Cerebellum (tissue), 4 donors: ENCODE measurements at places on chromosomes 5 and 9.

GRCh38 chr5:171424726-171425125 is 5.3 kb downstream of the FGF18 start:
- no peak for DNase-seq

- no peak for DNase-seq
These were observed 42.5 kb upstream of the RXRA start for GRCh38 chr9:134283692-134284265.

DNA sequence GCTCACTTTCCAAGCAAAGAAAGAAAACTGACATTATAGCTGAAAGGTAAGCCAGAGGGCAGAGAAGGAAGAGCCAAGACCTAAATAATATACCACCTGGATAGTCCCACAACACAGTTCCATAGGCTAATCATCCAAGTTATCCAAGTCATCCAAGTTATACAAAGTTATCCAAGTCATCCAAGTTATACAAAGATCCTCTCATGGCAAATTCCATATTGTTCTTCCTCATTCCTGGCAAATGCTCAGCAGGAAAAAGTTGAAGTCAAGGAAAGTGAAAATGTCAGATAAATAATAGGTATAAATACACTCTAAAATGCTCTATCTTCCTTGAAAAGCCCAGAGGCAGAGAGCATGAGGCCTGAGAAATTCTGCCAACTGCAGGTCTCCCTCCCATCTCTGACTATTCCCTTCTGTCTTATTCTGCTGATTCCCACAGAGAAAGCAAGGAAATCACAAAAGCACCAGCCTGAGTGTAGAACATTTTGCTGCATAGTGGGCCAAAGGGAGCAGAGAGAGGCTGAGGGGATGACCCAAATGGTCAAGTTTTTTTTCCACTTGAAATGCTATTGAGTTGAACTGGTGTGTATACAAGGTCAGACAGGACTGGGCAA is 12.5 kb downstream of the MCTP1 start:
- DNase-seq: peak; percentile 45

- no peak for DNase-seq
These were observed 98.0 kb downstream of the EHMT1 start for GRCh38 chr9:137716694-137717287.

DNA sequence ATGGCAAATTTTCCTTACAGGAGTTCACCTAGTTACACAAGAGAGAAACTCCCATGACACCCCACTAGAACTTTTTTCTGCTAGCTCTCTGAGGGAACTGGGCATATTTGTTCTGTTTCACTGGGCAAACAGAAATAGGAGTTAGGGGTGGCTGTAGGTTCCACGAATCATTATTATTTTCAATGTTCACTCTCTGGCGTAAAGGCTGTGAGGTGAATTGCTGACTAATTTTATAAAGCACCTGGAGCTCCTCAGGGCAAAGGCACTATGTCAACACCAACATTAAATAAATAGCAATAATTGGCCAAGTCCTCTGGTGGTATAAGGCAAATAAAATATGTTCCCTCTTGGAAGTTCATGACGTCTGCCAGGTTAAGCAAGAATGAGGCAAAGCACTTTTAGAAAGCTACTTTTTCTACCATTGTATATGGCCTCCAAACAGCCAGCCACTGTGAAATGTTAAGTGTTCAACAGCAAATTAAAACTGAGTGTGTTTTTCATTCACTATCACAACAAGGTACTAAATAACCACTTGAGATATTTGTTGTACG is 344.6 kb downstream of the PDE4D start:
- DNase-seq: no peak

DNA sequence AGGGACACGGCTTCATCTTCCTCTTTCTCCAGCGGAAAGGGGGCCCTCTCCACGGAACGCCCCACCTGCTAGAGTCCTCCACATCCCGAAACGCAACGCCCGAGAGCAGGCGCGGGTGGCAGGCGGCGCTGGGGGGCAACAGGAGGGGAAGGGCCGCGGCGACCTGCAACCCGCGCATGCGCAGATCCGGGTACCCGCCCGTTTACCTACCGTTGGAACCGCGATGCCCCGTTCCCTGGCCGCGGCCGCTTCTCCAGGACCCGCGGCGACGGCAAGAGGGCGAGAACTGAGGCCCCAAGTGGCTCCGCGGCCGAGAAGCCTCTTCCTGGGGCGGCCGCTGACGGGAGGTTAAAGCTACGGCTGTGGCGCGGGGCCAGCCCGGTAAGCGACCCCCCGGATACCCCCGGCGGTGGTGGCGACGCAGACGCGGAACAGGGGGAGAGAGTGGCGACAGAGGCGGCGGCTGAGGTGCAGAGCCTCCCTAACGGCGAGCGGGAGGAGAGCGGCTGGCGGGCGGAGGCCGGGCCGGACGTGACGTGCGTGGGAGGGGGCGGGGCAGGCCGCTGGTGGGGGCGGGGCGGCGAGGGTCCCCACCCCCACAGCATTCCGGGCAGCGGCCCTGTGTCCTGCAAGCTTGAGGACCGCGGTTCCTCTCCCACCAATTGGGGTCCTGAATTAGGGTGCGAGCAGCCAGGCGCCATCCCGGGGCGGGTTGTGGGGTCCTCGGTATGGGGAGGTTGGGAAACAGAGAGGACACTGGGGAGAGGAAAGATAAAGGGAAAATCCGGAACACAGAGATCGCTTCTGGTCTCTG is at the start of gene FAM13B:
Gene FAM13B, minus strand, starts transcription at position 508 of the 814 bp plus-strand sequence. CDS start 13,968 bp downstream, outside the sequence.
- DNase-seq: peak; percentile 95

GRCh38 chr9:134677743-134678142 is 36.1 kb downstream of the COL5A1 start:
- DNase-seq: no peak

GRCh38 chr5:39498278-39498952 is 73.6 kb upstream of the DAB2 start:
- no peak for DNase-seq

GRCh38 chr5:14149672-14150274 is 6.6 kb downstream of the TRIO start:
- DNase-seq: no peak

DNA sequence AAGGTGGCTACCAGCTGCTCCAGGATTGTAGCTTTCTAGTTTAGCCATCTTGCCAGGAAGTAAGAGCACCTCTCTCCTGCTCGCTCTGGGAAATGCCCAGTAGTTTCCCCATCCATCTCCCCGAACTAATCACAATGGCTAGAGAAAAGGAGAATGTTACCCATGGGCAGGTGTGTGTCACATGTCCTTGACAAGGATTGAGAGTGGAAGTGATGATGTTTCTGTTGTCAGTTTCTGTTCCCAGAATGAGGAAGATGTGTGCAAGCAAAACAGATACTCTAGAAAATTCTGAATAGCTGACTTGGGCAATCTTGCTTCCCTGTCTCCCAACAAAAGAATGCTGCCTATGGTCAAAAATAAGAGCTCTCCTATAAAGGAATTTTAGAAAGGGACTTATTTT is 429.5 kb downstream of the EBF1 start:
- no peak for DNase-seq

GRCh38 chr9:136047076-136047774 is 47.9 kb downstream of the NACC2 start:
- peak; percentile 53 for DNase-seq

GRCh38 chr5:120599576-120599975 is 135.5 kb downstream of the PRR16 start:
- DNase-seq: no peak

GRCh38 chr9:101578378-101578777 is 16.4 kb downstream of the PPP3R2 start:
- DNase-seq: no peak

- DNase-seq: no peak
These were observed 15.9 kb upstream of the ISOC1 start for GRCh38 chr5:129078660-129079059.

DNA sequence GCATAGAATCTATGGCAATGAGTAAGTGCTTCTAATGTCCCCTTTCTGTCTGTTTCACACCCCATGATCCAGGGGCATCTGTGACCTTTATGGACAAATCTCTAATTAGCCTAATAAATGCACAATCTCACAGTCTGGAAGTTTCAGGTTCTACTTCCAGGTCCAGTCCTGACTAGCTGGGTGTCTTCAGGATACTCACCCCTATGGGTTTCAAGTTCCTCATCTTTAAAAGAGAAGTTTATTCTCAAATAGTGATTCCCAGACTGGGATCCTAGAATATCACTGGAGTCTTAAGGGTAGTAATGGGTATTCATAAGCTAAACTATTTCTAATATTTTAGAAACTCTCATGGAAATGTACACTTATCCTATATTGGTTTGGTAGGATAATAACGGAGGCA is 77.2 kb upstream of the ABCA1 start:
- DNase-seq: no peak

- DNase-seq: no peak
These were observed 257.9 kb upstream of the ANKRD55 start for GRCh38 chr5:56490971-56491468.

GRCh38 chr9:130262771-130263170 is 2.8 kb upstream of the HMCN2 start:
- DNase-seq: no peak

- DNase-seq: no peak
These were observed 9.2 kb upstream of the PHYKPL start for GRCh38 chr5:178241688-178242231.

DNA sequence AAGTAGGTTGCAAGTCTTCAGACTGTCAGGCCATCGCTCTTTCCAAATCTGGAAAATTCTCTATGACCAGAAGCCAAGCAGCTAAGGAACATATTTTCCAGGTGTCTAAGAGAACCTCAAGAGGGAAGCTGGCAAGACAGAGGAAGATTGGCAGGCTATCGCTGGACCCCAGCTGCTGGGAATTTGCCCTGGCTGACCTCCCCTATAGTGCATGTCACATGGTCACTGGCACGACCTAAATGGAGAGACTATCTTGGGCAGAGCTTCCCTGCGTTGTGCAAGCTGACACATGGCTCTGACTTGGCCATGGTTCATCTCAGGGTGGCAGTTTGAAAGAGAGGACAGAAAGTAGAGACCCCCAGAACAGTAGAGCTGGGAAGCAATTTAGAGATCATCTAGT is 104.9 kb upstream of the ZNF618 start:
- no peak for DNase-seq

- no peak for DNase-seq
These were observed 237.3 kb downstream of the ZSWIM6 start for GRCh38 chr5:61569353-61569752.

- no peak for DNase-seq
These were observed 53.1 kb downstream of the RNF130 start for GRCh38 chr5:180018347-180019060.

DNA sequence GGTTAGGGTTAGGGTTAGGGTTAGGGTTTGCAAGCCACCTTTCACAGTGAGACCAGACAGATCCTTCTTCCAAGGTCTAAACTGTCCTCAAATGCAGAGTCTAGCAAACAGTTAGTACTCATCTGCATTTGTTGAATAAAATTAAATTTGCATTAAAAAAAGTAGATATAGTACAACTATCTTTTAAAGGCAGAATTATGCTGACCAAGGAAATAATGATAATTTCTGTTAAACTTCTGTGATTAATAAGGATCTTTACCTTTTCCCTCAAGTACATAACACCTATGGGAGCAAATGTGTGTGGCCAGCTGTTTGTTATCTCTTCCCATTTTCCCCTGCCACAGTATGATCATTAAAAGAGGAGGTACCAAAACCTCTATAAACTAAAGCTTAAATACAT is 19.8 kb downstream of the PUM3 start:
- DNase-seq: no peak

DNA sequence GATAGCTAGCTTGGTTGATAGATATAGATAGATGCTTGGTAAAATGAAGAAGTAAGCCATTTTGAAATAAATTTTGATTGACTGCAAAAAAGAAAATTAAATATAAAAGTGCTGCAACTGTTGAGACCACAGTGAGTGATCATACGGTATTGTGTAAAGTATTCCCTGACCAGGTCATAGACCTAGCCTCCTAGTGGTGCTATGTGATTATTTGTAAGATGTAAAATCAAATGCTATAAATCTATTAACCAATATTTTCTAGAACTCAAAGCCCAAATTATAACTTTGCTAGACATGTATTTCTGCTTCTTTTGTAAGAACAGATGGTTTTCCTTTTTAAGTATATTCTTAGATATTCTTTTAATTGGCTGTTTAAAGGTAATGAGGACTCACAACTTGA is 480.2 kb upstream of the PTPRD start:
- no peak for DNase-seq

- DNase-seq: no peak
These were observed 93.2 kb downstream of the ISL1 start for GRCh38 chr5:51476431-51476830.

GRCh38 chr9:94183240-94183999 is 75.7 kb upstream of the ZNF169 start:
- no peak for DNase-seq

DNA sequence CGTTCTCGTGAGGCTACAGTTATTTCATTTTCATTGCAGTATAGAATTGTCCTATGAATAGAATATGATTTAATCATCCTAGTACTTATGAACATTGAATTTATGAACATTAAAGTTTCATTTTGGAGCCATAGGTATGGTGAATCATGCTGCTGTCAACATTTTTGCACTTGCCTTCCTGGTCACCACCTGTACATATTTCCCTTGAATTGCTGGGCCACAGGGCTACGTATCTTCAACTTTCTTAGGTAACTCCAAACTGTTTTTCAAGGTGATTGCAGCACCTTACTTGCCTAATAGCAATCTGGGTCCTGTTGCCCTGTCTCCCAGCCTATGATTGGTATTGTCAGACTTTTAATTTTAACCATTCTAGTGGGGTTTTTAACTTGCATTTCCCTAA is 6.5 kb upstream of the RNF145 start:
- no peak for DNase-seq

DNA sequence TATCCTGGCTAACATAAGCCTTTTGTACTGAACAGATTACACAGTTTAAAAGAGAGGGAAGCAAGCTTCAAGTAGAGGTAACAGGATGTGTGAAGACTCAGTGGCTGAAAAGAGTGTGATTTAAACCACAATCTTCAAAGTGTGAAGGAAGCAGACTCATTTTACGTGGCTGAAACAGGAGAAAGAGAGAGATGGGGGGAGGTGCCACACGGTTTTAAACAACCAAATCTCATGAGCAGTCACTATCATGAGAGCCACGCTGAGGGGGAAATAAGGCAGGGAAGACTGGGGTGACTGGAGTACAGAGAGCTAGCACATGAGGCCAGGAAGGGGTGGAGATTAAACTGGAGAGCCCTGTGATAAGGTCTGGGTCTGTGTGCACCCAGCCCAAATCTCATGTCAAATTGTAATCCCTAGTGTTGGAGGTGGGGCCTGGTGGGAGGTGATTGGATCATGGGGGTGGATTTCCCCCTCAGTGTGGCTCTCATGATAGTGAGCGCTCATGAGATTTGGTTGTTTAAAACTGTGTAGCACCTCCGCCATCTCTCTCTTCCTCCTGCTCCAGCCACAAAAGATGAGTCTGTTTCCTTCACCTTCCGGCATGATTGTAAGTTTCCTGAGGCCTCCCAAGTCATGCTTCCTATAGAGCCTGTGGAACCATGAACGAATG is 318.6 kb upstream of the CD180 start:
- DNase-seq: no peak
